ENCODE measurements at places on chromosomes 5 and 9.

DNA sequence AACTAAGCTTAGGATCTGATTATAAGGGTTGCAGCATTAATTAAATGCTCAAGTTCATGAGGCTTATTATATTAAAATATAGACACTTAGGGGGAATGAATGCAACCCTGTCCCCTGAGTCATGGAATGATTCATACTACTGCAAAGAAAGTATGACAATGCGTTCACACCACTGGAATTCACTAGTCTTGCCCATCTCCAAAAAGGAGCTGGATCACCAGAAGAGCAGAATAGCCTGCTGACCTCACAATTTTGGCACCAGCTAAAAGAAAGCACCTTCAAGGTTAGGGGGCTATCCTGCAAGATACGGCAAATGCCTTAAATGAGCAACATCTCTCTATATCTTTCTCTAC is 32.0 kb upstream of the TMED7 start:
- DNase-seq, result no peak

- DNase-seq, result no peak
These were observed 117.5 kb downstream of the VAV2 start for GRCh38 chr9:133874659-133875058.

- DNase-seq, result no peak
These were observed 46.8 kb upstream of the DAB2IP start for GRCh38 chr9:121604654-121605053.

DNA sequence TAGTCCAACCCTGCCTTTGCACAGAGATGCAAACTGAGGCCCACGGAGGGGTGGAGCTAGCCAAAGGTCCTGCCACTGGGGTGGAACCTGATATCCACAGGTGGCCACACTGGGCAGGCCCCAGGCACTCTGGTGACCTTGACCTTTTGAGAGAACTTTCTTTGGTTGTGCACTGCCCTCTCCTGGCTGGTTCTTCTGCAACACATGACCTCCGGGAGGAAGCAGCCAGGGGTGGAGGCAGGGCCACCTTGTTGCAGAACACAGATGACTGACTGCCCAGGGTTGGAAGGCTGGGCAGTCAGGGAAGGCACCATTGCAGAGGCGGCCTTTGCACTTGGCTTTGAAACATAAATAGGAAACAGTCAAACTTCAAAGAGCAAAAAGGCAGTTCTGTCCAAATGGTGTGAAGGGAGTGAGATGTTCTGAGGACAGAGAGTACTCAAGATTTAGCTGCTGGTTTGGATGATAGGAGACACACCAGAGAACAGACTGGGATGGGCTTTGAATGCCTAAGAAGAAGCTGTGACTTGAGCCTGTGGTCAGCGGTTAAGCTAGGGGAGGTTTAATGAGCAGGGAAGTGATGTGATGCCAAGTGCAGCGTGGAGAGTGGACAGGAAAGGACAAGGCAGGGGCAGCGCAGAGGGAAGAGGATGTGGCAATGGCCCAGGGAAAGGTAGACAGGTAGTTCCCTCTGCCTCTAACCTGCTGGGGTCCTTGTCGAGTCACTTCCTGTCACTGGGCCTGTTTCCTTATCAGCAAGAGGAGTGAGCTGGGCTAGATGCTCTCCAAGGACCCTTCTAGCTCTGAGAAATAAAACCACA is 6.8 kb upstream of the TCOF1 start:
- peak; percentile 36 for DNase-seq

DNA sequence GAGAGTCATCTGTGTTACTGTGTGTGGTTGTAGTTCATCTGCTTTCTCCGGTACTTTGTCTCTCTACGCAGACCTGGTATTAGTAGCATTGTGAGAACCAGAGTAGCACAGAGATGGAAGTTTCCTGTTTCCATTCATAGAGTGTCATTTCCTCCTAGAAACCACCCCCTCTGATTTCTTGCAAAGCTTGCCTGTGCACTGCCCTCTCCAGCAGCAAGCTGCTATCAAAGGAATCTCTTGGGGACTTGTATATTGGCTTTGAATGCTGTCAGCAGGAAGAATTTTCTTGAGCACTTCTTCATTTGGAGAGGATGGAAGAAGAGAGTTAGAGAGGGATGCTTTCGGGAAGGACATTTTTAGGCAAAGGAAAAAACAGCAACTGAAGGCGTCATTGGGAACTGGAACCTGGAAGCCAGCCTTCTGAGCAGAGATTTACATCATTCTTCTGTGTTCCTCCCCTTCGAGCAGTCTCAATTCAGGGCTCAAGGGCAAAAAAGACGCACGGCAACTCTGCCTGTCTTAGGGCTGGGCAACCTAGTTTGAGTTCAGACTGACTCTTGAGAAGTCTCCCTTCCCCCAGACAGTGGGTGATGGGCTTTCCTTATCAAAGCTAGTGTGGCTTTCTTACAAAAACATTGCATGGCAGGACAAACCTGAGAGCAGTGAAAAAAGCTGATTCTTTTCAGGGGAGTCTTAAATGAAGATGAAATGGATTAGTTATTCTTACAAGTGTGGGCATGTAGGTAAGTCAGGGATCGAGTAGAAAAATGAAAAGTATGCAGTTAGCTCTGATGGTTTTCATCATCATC is 226.3 kb downstream of the AOPEP start:
- DNase-seq, result no peak

DNA sequence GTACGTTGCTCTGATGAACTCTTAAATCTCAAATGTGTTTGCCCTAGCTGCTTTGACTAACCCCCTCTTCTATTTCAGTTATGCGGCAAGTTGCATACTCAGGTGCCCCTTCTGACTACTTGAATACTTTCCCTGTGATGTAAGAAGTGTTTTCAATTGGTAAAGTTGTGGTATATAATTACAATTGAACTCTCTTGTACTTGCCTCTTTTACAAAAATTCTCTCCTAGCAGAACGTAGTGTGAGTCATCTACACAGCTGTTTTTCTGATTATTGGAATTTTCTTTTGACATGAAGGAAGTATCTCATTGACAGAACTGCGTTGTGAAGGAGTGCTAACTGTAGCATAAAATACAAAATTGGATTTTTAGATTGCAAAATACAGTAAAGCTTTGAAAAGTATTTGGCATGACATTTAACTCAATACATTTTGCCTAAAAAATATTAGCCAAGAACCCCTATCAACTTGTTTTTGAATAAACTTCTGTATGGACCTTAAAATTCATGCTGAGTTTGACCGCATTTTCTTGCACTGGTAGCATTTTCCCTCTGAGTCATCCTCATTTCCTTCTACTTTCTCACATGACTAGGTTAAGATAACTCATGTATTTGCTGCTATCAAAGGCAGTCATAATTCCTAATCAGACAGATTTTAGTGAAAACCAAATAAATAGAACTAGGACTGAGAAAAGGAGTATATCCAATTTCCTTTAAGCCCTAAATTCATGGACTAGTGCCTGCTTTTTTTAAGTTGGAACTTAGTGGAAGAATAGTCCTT is 6.3 kb downstream of the CRHBP start:
- DNase-seq, result no peak

DNA sequence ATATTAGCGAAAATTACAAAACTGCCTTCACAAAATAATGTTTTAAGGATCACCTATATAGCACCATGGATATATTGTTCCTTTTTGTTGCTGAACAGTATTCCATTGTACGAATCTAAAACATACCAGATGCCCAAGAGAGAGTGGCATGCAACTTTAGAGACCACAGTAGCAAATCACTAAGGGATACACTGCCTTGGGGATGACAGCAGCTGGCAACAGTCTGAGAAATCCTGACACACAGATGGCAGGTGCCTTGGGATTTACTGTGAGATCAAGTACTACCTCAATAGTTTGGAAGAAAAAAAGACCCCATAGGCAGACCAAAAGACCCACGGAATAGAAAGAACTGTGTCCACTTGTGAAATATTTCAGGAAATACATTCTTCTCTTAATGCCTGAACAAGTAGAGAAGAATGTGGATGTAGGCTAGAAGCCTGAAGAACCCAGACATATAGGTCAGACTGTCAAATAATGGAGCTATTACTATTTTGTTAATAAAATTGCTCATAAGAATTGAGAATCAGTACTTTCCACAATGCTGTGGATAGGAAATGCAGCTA is 53.4 kb downstream of the PLPP1 start:
- no peak for DNase-seq

GRCh38 chr5:168162464-168162863 is 129.0 kb upstream of the WWC1 start:
- no peak for DNase-seq

DNA sequence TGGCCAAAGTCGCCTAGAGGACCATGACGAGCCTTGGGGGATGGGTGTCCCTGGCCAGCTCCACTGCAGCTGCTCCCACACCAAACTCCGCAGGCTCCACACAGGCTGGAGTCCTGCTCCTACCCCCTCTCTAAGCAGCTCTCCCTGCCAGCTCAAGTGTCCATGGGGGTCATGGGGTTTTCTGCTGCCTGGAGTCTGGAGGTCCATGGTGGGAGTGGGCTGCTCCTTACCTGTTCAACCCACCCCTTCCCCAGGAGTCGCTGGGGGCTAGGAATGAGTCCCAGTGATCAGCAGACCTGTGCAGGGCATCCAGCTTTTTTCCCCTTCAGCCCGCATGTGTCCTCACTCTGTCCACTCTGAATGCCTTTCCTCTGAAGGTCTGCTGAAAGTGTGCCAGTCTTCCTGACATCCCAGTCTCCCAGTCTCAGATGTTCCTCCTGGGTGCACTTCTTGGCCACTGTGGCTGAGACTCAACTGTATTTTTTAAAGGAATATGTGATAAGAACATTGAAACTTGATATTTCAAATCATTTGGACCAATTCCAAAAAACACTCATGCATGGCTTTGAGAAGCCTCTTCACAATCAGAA is 261.3 kb upstream of the ANKH start:
- DNase-seq, result no peak

DNA sequence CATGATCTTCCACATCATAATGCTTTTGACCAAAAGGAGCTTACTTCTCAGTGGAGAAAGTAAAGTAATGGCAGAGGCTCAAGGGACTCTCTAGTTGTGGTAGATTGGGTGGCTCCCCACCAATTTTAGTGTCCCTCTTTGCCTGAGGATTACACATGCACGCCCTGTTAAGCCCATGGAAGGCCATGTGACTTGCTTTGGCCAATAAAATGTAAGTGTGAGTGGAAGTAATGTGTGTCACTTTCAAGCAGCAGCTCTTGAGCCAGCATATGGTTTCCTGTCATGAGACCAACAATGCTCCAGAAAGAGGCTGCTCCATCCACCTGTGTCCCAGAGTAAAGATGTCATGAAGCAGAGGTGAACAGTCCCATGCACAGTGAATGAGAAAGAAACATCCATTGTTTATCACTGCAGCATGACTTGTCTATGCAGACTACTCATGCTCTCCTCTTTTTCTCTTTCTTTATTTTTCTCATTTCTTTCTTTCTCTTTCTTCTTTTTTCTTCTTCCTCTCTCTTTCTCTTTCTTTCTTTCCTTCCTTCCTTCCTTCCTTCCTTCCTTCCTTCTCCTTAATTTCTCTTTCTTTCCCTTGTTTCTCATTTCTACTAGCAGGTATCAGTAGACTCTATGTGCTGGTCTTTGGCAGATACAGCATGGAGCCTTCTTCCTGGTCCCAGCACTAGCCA is 57.3 kb upstream of the EGFLAM start:
- DNase-seq, result no peak

DNA sequence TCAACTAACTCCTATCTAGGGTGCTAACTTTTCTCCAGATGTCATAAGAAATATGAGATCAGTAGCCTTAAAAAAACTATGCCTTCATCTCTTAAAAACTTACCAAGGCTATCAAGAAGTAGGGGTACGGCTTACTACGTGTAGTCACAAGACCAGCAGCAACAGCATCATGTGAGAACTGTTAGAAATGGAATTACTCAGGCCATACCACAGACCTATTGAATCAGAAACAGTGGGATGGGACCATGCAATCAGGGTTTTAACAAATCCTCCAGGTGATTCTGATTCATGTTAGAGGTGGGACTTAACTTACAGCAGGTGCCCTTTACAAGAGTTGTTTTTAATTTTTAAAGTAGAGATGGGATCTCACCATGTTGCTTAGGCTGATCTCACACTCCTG is 4.6 kb downstream of the IFNE start:
- no peak for DNase-seq

DNA sequence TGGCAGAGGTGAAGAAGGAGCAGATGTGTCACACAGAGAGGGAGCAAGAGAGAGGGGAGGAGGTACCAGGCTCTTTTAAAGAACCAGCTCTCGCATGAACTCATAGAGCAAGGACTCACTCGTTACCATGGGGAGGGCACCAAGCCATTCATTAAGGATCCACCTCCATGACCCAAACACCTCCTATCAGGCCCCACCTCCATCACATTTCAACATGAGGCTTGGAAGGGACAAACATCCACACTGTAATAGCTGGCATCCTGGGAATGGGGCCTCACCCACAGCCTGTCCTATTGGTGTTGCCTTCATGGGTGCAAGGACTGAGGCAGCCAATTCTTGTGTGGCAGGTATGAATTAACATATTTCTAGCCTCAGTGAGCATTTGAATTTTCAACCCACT is 11.6 kb upstream of the TNFAIP8 start:
- no peak for DNase-seq

- DNase-seq, result no peak
These were observed 57.8 kb upstream of the GLRX start for GRCh38 chr5:95880081-95880926.
